T-helper 2 cell (primary cell): ENCODE measurements at places on chromosomes 7 and 10.

DNA sequence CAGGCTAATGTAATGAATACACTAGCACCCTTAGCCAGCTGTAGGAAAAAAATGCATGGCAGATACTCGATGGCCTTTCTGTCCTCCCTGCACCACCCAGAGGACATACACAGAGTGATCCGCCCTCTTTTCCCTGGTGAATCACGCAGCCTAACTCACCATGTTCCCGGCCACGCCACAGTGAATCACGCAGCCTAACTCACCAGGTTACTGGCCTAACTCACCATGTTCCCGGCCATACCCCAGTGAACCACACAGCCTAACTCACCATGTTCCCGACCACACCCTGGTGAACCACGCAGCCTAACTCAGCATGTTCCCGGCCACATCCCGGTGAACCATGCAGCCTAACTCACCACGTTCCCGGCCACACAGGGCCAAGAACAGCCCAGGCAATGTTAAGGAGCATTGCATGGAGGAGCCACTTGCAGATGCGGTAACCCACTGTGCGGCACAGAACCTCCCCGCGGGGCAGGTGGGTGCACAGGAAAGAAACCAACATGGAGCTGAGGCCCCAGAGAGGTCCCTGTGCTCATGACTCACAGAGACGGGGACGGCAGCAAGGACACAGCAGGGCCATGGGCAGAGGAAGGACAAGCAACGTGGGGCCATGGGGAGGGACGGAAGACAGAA is 508.5 kb downstream of the DNAJB6 start:
- no peak for DNase-seq

- DNase-seq, result no peak
These were observed 47.8 kb downstream of the COBL start for GRCh38 chr7:51268859-51269258.

DNA sequence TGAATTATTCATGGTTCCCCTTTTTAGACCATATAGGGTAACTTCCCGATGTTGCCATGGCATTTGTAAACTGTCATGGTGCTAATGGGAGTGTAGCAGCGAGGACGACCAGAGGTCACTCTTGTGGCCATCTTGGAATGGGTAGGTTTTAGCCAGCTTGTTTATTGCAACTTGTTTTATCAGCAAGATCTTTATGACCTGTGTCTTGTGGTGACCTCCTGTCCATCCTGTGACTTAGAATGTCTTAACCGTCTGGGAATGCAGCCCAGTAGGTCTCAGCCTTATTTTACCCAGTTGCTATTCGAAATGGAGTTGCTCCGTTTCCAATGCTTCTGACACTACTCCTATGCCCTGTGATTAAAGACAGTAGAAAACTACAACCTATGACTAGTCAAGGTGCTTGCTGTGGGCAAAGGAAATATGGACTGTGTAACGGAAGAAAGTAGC is 18.8 kb upstream of the PAXIP1 start:
- no peak for DNase-seq

DNA sequence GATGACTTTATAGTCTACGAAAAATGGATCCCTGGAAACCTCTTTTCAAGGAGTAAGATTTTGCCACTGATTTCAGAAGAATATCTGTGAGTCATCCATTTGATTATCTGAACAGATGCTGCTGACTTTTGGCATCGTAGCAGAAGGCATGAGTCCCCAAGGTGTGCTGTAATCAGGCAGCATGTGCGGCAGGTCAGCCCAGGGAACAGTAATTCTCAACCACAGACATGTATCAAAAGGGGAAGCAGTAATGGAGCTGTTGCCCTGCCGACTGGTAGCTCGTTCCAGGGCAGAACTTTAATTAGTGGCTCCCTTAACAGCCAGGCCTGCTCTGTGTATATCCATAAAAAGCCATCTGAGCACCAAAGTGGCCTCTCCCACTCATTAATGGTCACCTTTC is 5.7 kb upstream of the VWC2 start:
- no peak for DNase-seq

- DNase-seq, result no peak
These were observed 33.5 kb downstream of the PLCE1 start for GRCh38 chr10:94027197-94027596.

- no peak for DNase-seq
These were observed 1.8 kb upstream of the IFIT1 start for GRCh38 chr10:89390476-89391225.

DNA sequence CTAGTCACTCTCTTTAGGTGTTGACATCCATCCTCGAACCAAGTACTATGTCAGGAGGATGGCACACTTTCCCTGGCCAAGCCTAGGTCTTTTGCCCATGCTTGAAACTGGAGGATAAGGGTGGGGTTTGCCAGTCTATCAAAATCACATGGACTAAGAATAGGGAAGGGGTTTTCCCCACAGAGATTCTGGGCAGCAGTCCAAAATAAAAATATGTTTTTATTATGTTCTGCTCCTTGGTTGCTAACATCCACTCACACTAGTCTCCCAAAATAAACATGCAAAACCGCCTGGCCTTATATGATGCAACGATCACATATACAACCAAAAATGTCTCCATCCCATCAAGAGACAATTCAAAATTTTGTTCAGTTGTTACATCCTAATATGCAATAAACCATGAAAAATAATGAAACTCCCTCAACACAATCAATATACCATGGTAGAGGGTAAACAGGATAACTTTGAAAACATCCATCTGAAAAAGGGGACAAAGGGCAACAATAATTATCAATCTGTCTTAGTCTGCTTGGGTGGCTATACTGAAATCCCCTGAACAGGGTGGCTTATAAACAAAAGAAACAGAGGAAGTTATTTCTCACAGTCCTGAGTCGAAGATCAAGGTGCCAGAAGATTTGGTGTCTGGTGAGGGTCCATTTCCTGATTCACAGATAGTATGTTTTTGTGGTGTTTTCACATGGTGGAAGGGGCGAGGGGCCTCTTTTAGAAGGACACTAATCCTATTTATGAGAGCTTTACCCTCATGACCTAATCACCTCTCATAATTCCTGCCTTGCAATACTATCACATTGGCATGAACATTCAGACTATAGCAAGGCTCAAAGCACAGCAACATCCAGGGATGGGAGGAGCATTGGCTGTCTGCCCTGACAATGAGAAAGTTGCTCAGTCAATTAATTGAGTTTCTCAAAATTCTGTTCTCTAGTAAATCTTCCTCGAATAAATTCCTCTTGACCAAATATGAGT is 159.3 kb downstream of the ETV1 start:
- no peak for DNase-seq

DNA sequence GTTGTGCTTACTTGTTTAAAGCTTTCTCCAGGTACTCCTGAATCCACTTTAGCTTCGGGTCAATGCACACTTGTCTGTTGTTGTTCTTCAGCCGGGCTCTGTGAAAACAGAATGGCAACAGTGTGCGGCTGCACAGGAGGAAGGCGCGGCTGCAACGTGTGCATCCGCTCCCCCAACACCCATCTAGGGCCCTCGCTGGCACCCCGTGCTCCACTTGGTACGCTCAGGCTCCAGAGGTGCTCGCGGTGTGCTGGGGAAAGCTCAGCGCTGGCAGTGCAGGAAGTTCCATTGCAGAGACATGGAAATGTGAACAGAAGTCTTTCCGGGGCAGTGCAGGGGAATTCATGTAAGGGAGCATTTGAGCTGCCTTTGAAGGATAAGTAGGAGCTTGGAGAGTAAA is 6.3 kb downstream of the CXCL12 start:
- DNase-seq, result no peak

- DNase-seq, result no peak
These were observed 247.5 kb downstream of the MTERF1 start for GRCh38 chr7:91633013-91633441.

DNA sequence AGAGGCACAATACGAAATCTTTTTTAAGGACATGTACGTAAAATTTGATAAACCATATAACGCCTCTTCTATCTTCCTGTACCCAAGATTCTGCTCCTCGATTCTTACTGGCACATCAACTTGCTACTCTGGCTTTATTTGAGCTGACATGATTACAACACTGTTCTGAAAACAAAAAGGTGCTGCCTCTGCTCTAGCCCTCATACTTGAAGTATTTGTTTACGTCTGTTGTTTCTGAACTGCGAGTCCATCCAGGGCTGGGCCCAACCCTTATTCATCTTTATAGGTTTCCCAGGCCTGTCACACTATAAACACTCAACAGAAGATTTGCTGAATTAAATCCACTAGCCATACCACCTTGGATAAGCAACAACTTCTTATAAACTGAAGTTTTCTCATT is 96.2 kb upstream of the SVIL start:
- DNase-seq, result no peak

DNA sequence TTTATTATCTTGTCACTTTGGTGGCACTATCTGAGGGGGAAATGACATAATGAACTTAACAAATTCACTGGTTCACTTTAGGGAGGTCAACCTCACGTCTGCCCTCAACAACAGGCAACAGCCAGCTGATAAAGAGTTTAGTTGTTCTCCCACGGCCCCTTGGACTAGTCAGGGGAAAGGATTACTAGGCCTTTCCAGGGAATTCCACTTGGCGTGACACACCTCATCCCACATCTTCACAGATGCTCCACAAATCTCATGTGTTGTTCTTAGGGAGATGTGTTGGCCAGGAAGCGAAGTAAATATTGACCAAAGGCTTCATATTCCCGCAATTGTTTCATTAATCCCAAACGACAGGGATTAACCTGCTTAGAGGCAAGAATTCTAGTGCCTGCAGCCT is 183.5 kb upstream of the CDCA7L start:
- no peak for DNase-seq

DNA sequence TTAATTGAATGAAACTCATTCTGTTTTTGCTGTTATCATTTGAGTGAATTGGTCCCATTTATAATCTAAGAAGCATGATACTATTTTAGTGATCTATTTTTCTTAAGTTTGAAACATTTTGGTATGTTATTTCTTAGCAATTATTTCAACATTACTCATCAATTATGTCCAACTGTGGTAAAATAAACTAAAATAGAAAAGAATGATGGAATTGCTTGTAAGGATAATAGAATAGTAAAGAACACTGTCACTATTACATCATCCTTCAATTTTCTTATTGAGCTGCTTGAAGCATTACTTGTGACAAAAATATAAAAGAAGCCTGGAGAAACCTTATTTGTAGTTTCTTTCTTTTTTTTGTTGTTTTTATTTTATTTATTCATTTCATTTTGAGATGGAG is 42.4 kb downstream of the ZNF487 start:
- DNase-seq, result no peak

GRCh38 chr7:140039066-140039465 is 23.7 kb downstream of the PARP12 start:
- no peak for DNase-seq

GRCh38 chr7:108598914-108599580 is 29.4 kb downstream of the DNAJB9 start:
- DNase-seq, result no peak

DNA sequence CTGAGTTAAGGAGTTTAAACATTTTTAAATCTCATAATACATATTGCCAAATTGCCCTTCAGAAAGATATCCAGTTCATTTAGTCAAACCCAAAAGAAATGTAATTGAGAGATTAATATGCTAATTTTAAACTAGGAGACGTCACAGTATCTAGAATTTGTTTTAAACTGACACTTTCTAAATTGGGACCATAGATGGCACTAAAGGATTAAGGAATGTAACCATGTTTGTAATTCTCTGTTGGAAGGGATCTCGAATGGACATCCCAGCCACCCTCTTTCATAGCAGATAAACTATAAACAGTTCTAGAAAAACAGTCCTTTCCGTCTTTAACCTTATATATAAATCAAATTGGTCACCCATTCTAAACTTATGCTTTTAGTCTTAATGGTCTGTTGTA is 30.0 kb upstream of the SAMD9L start:
- DNase-seq, result no peak

GRCh38 chr10:62541811-62542210 is 167.6 kb downstream of the ZNF365 start:
- no peak for DNase-seq

- DNase-seq, result no peak
These were observed 59.3 kb upstream of the VWC2 start for GRCh38 chr7:49714182-49714581.

- no peak for DNase-seq
These were observed 43.4 kb downstream of the MYOF start for GRCh38 chr10:93438613-93439253.

DNA sequence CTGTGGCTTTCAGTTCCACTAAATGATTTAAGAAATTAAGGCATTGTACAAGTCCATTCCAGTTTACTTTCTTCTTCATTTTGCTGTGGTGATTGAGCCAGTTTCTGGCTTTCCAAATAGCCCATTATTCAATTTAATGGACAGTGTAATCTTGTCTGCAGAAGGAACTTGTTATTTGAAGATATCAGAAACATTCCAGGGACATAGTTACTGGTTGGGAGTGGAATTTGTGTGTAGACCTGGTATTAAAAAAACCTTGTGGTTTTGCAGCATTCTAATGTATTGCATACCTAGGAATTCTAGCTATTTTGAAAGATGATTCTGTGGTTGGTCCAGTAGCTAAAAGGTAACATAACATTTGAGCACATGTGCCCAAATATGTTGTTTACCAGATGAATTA is 72.2 kb downstream of the MCU start:
- no peak for DNase-seq

DNA sequence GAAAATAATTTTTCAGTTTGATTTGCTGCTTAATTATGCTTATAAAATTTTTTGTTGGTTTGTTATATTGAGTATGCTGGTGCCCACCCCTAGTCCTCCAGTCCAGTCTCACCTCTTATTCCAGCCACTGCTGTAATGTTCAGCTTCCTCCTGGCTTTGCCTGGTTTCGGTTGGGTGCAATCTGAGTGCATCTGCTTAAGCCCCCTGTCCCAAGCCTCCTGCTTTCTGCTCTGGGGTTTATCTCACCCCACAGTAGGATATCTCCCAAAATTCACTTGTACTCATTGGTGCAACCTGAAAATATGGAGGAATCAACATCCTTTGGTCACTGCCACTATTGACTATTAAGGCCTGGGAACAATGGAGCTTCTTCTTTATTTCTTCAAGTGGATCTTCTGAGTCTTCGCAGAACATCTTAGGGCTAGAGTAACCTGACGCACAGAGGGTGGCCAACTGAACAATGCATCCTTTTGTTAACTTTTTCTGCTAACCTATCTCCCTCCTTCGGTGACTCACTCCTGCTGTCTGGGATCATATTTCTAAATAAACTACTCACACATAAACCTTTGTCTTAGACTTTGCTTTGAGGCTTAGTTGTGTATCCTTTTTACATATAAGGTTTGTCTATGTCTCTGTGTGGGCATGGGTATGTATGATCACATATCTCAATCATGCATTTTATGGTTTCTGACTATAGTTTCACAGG is 19.1 kb upstream of the SOSTDC1 start:
- no peak for DNase-seq

- no peak for DNase-seq
These were observed 10.1 kb upstream of the ATOH7 start for GRCh38 chr10:68242051-68242450.

GRCh38 chr7:30478349-30479201 is at the start of gene NOD1:
Gene NOD1 (minus strand): TSS chr7:30478784. CDS start chr7:30456921, 21,863 bp downstream.
- peak; percentile 52 for DNase-seq

- no peak for DNase-seq
These were observed 37.8 kb downstream of the KCTD7 start for GRCh38 chr7:66666313-66666952.

GRCh38 chr7:5255832-5256231 is 26.9 kb upstream of the SLC29A4 start:
- DNase-seq, result no peak

DNA sequence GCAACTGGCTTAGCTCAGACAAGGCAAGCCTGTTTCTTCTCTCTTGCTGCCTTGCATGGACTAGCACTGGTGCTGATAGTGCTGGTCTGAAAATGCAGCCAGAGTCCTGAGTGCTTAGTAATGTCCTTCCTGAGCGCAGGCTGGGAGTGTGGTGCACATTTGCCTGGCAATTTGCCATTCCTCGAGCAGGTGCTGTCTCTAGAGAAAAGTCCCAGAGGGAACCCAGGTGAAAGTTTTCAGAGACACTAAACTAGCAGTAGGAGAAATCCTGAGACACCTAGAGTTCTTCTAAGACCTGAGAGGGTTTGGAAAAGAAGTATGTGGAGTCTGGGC is 1.9 kb downstream of the SFTPD start:
- DNase-seq, result no peak
